GM23338 (cell line): ENCODE measurements at places on chromosomes 5 and 9.

GRCh38 chr5:52903142-52903541 lies 86.0 kb upstream of the ITGA2 start:
- no peak for DNase-seq

- peak; percentile 2 for DNase-seq
Observed at GRCh38 chr5:98296426-98296825, 477.0 kb upstream of the RGMB start.

- DNase-seq = no peak
Observed at GRCh38 chr9:98097836-98098235, 21.2 kb downstream of the TRIM14 start.

GRCh38 chr9:89114741-89115140 lies 63.9 kb downstream of the SHC3 start:
- DNase-seq = no peak

- DNase-seq = no peak
Observed at GRCh38 chr9:121765021-121765950, 113.9 kb downstream of the DAB2IP start.

DNA sequence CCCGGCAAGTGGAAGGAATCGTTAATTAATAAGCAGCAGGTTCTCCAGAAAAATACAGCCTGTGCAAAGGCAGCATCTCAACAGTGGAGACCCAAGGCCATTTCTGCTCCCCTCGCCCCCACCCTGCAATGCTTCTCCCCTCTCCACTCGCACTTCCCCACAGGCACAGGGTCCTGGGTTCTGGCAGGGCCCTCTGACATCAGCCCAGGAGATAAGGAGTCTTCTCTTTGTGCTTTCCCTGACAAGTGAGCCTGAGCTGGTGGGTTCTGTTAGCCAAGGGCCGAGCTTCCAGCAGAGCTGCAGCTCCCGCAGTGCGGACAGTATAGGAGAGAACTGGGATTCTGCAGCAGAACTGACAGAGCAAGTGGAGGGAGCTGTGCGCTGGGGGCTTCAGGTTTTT lies 257.5 kb downstream of the NSG2 start:
- DNase-seq = no peak

DNA sequence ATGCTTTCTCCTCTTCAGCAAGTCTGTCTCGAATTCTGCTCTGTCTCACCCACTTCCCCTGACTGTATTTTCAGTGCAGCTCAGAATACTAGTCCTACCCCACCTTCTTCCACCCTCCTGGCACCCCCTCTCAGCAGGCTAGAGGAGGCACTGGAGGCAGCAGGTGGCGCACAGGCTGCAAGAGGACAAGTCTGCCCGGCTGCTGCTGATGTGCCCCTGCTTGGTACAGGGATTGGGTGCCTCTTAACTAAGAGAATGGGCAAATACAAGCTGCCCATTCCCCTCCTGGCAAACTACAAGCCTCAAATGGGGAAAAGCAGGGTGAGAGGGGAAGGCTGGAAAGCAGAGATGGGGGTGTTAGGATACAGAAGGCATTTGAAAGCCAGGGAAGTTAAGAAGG lies 5.1 kb downstream of the TLN1 start:
- DNase-seq = peak; percentile 29

DNA sequence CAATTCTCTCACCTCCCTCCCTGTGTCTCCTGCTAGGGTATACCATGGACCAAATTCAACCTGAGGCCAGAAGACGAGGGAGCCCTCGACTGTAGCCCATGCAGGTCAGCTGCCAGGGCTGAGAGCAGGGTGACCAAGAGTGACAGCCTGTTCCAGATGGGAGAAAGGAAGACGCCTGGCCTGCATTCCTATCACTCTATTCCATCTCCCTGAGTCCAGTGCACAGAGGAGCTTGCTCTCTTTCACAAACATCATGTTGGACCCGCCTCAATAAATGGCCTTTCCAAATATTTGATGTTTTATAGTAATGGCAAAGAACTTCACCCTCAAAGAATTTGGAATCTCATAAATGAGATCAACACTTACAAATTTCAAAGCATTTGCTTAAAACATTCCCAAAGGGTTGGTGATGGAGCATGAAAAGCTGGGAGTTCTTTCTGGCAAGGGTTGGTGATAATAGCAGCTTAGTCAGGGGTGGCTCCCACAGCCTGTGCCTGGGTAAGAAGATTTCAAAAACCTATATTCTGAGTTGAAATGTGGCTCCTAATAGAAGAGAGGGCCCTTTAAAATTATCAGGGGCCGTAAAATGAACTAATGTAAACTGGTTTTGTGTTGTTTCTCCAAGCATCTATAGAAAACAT lies 393.1 kb downstream of the EFNA5 start:
- no peak for DNase-seq

DNA sequence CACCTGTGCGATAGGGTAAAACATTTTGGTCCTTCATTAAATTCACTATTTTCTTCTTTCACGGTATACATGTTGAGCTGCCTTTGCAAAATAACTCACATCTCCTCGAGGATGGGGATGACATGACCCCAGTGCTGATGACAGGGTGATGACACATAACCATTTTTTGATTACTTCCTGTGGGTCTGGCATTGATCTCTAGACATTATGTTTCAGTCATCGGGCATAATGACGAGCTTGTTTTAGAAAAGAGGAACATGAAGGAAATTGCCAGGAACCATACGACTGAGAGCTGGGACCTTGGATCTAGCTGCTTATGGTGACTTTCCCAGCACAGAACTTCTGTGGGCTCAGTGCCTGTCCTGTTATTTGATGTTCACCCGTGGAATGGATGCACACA lies 25.2 kb downstream of the COL5A1 start:
- no peak for DNase-seq

DNA sequence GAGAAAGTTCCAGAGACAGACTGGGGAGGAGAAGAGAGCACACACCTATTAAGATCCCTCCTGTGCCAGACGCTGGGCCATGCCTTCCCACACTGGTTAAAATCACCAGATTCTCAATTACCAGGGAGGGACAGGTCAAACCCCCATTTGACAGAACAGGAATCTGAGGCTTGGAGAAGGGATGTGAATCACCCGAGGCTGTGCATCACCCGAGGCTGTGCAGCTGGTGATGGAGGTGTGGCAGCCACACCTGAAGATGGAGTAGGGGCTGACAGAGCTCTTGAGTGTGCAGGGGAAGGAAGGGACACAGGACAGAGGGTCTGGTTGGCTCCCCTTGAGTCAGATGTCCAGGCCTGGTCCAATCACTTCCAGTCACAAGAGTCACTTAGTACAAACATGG lies 70.6 kb downstream of the LMX1B start:
- DNase-seq = no peak

- DNase-seq = no peak
Observed at GRCh38 chr5:96781031-96781971, 26.4 kb downstream of the ERAP1 start.

DNA sequence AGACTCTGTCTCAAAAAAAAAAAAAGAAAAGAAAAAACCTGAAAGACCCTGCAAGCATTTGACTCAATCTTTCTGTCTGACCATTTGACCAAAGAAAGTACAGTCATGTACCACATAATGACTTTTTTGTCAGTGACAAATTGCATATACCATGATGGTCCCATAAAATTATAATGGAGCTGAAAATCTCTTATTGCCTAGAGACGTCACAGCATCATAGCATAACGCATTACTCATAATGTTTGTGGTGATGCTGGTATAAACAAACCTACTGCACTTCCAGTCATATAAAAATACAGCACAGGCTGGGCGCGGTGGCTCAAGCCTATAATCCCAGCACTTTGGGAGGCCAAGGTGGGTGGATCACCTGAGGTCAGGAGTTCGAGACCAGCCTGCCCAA lies 10.5 kb downstream of the ECM2 start:
- DNase-seq = no peak

- DNase-seq = no peak
Observed at GRCh38 chr5:94672746-94673145, 54.3 kb downstream of the SLF1 start.

GRCh38 chr5:62942384-62942783 lies 363.8 kb downstream of the LRRC70 start:
- no peak for DNase-seq

DNA sequence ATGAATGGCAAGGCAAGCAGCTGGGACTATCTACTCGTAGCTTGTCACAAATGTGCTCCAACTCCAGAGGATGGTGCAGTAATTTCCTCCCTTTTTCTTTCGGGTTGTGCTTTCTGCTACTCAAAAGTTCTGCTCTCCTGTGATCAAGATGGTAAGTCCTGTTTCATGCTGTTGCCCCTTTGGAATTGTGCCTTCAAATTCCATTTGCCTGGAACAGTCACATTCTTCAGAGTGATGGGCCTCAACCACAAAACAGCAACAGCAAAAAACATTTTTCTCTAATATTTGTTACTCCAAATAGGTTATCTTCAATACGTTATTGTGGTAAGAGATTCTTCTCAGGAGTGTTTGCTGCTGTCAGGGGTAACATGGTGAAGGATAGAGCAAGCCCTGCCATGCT lies 209.3 kb downstream of the PALM2AKAP2 start:
- DNase-seq = no peak

- no peak for DNase-seq
Observed at GRCh38 chr5:35198075-35198474, 32.2 kb downstream of the PRLR start.

GRCh38 chr5:154663424-154663823 lies 91.8 kb upstream of the LARP1 start:
- DNase-seq = no peak
